Breast epithelium (tissue), 4 donors: ENCODE measurements at places on chromosomes 7 and 10.

DNA sequence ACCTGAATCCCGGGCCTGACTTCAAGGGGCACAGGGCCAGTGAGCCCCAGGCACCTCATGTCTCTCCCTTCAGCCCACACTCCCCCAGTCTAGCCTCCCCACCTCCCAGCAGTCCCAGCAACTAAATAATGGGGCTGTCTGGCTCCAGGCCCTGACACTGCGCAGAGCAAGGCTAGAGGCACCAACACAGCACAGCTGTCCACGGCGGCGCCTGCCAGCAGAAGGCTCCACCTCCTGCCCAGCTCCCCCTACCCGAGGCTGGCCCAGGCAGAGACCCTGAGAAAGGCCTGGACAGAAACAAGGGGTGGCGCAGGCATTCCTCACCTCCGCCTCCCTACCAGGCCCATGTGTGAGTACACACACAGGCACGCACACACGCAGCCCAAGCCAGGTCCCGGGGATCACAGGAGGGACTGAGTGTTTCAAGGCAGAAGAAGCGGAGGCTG lies 6.1 kb downstream of the KCNH2 start:
- no peak for DNase-seq
- H3K27me3 ChIP-seq, result peaks cover 10% of the 10 kb centered on the region
- H3K4me3 ChIP-seq, result no peak overlapping the region
- H3K36me3 ChIP-seq, result no peaks in the 10 kb centered on the region
- H3K4me1 ChIP-seq, result peaks cover 9% of the 10 kb centered on the region

- H3K27me3 ChIP-seq, result no peaks in the 10 kb centered on the region
- DNase-seq, result no peak
- H3K4me3 ChIP-seq, result no peak overlapping the region
- no peak overlapping the region for H3K27ac ChIP-seq
- H3K4me1 ChIP-seq, result no peaks in the 10 kb centered on the region
These were observed 444.4 kb downstream of the GATA3 start for GRCh38 chr10:8498881-8499280.

- no peaks in the 10 kb centered on the region for H3K36me3 ChIP-seq
- no peak overlapping the region for H3K4me3 ChIP-seq
- no peak overlapping the region for H3K27ac ChIP-seq
- no peaks in the 10 kb centered on the region for H3K27me3 ChIP-seq
- no peaks in the 10 kb centered on the region for H3K4me1 ChIP-seq
These were observed 11.2 kb downstream of the RBM20 start for GRCh38 chr10:110655320-110655719.

GRCh38 chr7:116232350-116232749 lies 22.0 kb downstream of the TES start:
- H3K27ac ChIP-seq, result no peak overlapping the region
- no peaks in the 10 kb centered on the region for H3K4me1 ChIP-seq
- no peaks in the 10 kb centered on the region for H3K36me3 ChIP-seq

DNA sequence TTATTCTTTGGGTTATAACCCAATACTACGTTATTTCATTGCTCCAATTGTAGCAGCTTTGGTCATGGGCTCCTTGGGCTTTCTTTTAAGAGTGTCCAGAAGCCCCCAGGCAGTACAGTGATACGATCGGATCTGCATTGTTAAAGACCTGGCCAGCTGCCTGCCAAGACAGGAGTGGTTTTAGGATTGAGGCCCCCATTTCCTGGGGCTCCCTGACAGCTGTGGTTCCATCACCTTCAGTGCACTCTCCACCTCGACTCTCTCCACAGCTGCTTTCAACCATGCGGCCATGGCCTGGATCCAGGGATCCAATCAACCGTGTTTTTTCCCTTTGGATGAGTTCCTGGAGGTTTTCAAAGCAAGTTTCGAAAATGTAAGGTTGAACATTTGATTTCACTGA lies 123.4 kb upstream of the BTBD16 start:
- H3K27me3 ChIP-seq, result no peaks in the 10 kb centered on the region
- no peaks in the 10 kb centered on the region for H3K36me3 ChIP-seq
- H3K4me3 ChIP-seq, result no peak overlapping the region
- H3K4me1 ChIP-seq, result no peaks in the 10 kb centered on the region

GRCh38 chr7:77734659-77735421 lies 38.6 kb downstream of the RSBN1L start:
- no peak overlapping the region for H3K27ac ChIP-seq
- H3K36me3 ChIP-seq, result no peaks in the 10 kb centered on the region
- no peak overlapping the region for H3K4me3 ChIP-seq

DNA sequence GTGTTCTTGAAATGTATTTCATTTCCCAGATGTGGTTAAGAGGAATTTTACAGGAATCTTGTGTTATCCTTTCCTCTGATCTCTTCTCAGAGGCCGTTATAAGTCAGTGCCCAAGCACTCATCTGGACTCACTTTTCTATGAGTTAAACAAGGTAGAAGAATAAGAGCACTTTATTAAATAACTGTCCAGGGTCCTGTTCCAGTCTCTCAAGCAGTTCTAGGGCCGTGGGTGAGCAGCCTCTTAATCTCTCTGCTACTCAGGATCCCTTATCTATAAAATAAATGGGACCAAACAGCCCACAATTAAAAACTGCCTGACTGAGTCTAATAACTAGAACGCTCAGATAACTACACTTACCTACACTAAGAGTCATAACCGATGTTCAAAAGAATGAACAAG lies 111.2 kb downstream of the OSBPL3 start:
- H3K4me3 ChIP-seq, result no peak overlapping the region
- DNase-seq, result no peak
- no peaks in the 10 kb centered on the region for H3K27me3 ChIP-seq
- H3K27ac ChIP-seq, result no peak overlapping the region
- no peaks in the 10 kb centered on the region for H3K4me1 ChIP-seq

GRCh38 chr7:102080019-102080433 lies 206.6 kb upstream of the SH2B2 start:
- no peak for DNase-seq
- no peak overlapping the region for H3K27ac ChIP-seq
- no peaks in the 10 kb centered on the region for H3K27me3 ChIP-seq
- no peak overlapping the region for H3K4me3 ChIP-seq
- no peaks in the 10 kb centered on the region for H3K4me1 ChIP-seq

- DNase-seq, result no peak
- H3K4me3 ChIP-seq, result no peak overlapping the region
- H3K27me3 ChIP-seq, result no peaks in the 10 kb centered on the region
- no peak overlapping the region for H3K27ac ChIP-seq
- H3K4me1 ChIP-seq, result no peaks in the 10 kb centered on the region
- no peaks in the 10 kb centered on the region for H3K36me3 ChIP-seq
These were observed 73.4 kb upstream of the CC2D2B start for GRCh38 chr10:95834406-95834805.

- DNase-seq, result no peak
- no peaks in the 10 kb centered on the region for H3K4me1 ChIP-seq
- no peaks in the 10 kb centered on the region for H3K27me3 ChIP-seq
- peak overlapping the region; percentile 42 for H3K27ac ChIP-seq
- peaks cover 4% of the 10 kb centered on the region for H3K36me3 ChIP-seq
These were observed 15.9 kb downstream of the ZNF3 start for GRCh38 chr7:100065452-100066186.

GRCh38 chr7:58316-58715 lies 134.1 kb upstream of the FAM20C start:
- no peak overlapping the region for H3K4me3 ChIP-seq
- no peaks in the 10 kb centered on the region for H3K4me1 ChIP-seq
- no peaks in the 10 kb centered on the region for H3K27me3 ChIP-seq
- DNase-seq, result no peak
- no peak overlapping the region for H3K27ac ChIP-seq

- no peaks in the 10 kb centered on the region for H3K27me3 ChIP-seq
- peak overlapping the region; percentile 63 for H3K4me3 ChIP-seq
- H3K4me1 ChIP-seq, result no peaks in the 10 kb centered on the region
- no peaks in the 10 kb centered on the region for H3K36me3 ChIP-seq
These were observed 2.7 kb upstream of the MUC17 start for GRCh38 chr7:101017064-101017777.

DNA sequence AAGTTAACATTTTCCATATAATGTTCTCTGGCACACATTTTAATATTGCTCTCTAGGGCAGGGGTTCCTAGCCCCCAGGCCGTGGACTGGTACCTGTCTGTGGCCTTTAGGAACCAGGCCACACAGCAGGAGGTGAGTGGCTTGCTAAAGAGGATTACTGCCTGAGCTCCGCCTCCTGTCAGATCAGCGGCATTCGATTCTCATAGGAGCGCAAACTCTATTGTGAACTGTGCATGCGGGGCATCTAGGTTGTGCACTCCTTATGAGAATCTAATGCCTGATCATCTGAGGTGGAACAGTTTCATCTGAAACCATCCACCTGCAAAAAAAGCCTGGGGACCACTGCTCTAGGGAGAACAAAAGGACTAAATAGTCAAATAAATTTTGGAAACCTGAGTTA lies 65.7 kb downstream of the EXOC6 start:
- no peaks in the 10 kb centered on the region for H3K36me3 ChIP-seq
- no peak overlapping the region for H3K4me3 ChIP-seq
- H3K27ac ChIP-seq, result no peak overlapping the region
- no peaks in the 10 kb centered on the region for H3K4me1 ChIP-seq

- no peak overlapping the region for H3K4me3 ChIP-seq
- no peaks in the 10 kb centered on the region for H3K4me1 ChIP-seq
- no peak for DNase-seq
- H3K27me3 ChIP-seq, result no peaks in the 10 kb centered on the region
These were observed 23.5 kb upstream of the DDX50 start for GRCh38 chr10:68877482-68878110.

DNA sequence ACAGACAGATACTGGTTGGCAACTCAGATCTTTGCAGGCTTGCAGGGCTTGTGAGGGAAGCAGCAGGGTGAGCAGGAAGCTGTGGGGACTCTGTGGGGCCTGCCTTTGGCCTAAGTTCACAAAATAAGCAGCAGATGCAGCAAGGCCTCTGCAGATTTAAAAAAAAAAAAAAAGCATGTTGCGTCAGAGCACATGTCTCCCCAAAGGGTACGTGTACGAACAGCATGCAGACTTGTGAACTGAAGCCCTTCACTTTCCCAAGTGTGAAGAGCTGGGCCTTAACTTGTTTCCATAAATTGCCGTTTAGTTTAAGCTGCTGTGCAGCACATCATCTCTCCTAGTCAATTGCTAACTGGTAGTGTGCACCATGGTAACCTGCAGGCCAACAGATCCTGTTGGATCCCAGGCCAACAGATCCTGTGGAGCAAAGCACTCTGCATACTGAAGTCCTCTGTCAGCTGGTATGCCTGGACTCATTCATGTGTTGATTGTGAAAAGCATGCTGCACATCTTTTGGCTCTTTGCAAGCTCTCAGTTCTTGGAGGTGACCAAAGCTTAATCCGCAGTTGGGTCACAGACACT lies 10.8 kb upstream of the XPNPEP1 start:
- H3K36me3 ChIP-seq, result no peaks in the 10 kb centered on the region
- no peaks in the 10 kb centered on the region for H3K4me1 ChIP-seq
- H3K27ac ChIP-seq, result no peak overlapping the region
- H3K4me3 ChIP-seq, result no peak overlapping the region
- H3K27me3 ChIP-seq, result no peaks in the 10 kb centered on the region

DNA sequence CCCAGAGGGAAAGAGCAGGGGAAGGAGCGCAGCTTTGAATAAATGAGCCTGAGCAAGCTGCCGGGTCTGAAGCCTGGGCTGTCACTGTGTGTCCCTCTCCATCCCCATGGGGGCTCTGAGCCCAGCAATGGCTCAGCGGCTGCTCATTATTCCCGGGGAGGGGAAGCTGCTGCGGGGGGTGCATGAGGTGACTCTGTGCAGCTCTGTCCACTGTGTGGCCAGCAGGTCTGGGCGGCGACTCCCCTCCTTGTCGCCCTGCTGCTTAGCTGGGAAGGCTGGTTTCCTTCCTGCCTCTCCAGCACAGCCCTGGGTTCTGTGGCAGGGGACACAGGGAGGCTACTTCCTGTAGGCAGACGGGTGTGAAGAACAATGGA lies 234.2 kb downstream of the PRPF18 start:
- no peaks in the 10 kb centered on the region for H3K36me3 ChIP-seq
- DNase-seq, result no peak
- no peak overlapping the region for H3K27ac ChIP-seq
- no peaks in the 10 kb centered on the region for H3K4me1 ChIP-seq

GRCh38 chr10:22988581-22989360 lies 60.9 kb downstream of the ARMC3 start:
- no peak overlapping the region for H3K27ac ChIP-seq
- peak; percentile 47 for DNase-seq
- no peaks in the 10 kb centered on the region for H3K27me3 ChIP-seq
- H3K4me3 ChIP-seq, result no peak overlapping the region
- no peaks in the 10 kb centered on the region for H3K4me1 ChIP-seq

GRCh38 chr10:132712743-132713142 lies 73.2 kb downstream of the NKX6-2 start:
- H3K4me1 ChIP-seq, result no peaks in the 10 kb centered on the region
- DNase-seq, result peak; percentile 27
- no peak overlapping the region for H3K4me3 ChIP-seq
- no peaks in the 10 kb centered on the region for H3K36me3 ChIP-seq
- H3K27ac ChIP-seq, result no peak overlapping the region

- no peak overlapping the region for H3K27ac ChIP-seq
- H3K27me3 ChIP-seq, result no peaks in the 10 kb centered on the region
- DNase-seq, result no peak
These were observed 7.6 kb upstream of the ERVW-1 start for GRCh38 chr7:92485267-92485892.

- no peak overlapping the region for H3K27ac ChIP-seq
- H3K4me1 ChIP-seq, result no peaks in the 10 kb centered on the region
- no peaks in the 10 kb centered on the region for H3K36me3 ChIP-seq
- DNase-seq, result no peak
These were observed 40.8 kb downstream of the INPP5A start for GRCh38 chr10:132578287-132578951.

GRCh38 chr7:43077732-43078391 lies 34.6 kb upstream of the HECW1 start:
- H3K27ac ChIP-seq, result no peak overlapping the region
- DNase-seq, result no peak
- H3K36me3 ChIP-seq, result no peaks in the 10 kb centered on the region
- peaks cover 4% of the 10 kb centered on the region for H3K27me3 ChIP-seq

DNA sequence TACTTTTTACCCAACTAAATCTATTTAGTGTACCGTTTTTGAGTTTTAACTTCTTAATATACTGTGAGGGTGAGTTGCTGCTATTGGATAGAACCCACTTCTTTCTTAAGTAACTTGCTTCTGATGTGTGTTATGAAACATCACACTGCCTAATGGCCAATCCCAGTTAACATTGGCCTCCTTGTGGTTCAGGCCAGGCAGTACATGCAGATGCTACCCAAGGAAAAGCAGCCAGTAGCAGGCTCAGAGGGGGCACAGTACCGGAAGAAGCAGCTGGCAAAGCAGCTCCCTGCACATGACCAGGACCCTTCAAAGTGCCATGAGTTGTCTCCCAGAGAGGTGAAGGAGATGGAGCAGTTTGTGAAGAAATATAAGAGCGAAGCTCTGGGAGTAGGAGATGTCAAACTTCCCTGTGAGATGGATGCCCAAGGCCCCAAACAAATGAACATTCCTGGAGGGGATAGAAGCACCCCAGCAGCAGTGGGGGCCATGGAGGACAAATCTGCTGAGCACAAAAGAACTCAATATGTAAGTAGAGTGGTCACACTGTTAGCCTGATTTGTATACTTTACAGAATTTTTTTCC lies 39.7 kb downstream of the TES start:
- no peaks in the 10 kb centered on the region for H3K4me1 ChIP-seq
- H3K27ac ChIP-seq, result no peak overlapping the region
- no peaks in the 10 kb centered on the region for H3K36me3 ChIP-seq
- H3K4me3 ChIP-seq, result no peak overlapping the region
